Caco-2 (cell line): ENCODE measurements at places on chromosomes 4 and X.

DNA sequence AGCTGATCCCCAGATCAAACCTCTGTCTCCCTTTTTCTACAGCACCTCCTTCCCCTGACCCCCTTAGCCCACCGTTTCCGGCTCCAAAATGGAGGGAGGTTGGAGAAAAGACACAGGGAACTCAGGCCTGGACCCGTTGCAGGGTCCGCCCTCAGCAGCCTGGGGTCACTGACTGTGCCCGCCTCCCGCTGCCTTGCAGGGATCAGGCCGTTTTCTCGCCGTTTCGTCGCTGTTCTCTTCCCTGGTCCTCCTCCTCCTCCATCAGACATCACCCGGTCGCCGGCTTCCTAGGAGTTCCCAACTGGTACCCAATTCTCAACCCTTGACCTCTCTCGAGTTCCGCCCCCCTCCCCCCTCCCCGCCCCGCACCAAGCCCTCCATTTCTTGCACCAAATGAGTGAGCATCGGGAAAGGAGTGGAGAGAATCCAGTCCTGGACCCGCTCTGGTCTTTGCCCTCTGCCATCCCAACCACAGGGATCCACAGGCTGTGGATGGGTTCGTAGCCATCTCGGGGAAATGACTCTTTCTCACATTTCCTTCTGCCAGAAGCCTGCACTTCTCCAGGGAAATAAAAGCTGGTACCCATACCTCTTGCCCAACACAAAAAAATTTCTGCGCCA lies 493 bp downstream of the TCEAL5 start:
- no peak for DNase-seq

- DNase-seq: no peak
Observed at GRCh38 chr4:8590546-8590880, 2.1 kb upstream of the CPZ start.

DNA sequence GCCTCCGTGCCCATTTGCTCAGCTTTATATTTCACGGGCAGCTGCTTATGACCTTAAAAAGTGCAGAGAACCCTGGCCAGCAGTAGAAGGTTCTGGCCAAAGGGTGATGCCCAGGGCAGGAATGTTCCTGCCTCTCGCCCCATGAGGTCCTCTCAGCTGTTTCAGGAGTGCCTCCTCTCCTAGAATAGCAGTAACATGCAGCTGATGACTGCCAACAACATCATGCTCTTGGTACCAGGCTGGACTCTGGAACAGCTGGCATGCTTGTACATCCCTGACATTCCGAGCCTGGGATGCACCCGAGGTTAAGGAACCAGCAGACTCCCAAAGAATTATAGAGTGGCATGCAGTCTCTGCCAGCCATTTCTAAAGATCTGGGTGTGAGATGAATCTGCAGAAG lies 11.7 kb upstream of the TENM3 start:
- DNase-seq: no peak

GRCh38 chr4:80614319-80614718 lies 278.8 kb downstream of the CFAP299 start:
- no peak for DNase-seq

GRCh38 chrX:14357314-14357713 lies 172.0 kb upstream of the GLRA2 start:
- no peak for DNase-seq

DNA sequence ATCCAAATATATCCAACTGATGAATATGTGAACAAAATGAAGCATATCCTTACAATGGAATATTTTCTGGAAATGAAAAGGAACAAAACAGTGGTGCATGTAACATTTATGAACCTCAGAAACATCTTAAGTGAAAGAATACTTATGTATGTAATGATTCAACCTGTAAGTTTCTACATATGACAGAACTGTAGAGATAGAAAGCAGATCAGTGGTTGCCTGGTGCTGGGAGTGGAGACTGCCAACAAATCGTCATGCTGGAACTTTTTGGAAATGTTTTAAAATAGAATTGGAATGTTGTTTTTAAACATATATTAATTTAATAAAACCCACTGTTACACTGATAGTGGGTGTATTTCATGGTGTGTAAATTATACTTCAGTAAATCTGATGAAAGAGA lies 667.5 kb downstream of the RAPGEF2 start:
- no peak for DNase-seq

DNA sequence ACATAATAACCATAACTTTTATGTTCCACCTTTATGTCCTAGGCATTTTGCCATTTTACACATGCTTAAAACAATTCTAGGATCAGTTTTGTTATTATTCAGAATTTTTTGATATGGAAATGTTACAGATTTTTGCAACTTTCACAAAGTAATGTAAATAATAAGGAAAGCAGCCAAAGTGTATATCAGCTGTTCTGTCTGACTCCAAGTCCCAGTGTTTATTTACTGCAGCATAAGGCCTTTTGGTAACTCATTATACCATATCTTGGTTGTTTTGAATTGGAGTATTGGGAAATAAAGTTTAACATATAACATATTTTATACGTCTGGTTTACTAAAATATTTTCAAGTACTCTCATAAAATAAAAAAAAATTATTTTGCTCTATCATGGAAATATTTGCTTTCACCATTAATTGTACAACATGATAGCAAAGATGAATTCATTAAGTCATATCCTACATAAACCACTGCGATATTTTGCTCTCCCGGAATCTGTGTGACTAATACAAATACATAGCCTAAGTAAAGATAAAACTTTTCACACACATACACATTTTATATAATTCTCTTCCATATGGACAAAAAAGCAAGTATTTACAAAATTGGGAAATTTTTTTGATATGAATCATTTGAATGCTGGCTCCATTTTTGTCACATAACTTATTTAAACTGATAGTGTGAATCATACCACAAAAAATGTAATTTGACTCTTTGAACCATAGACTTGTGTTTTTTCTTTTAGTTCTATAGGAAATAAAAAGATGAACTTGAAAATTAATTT lies 399.0 kb downstream of the PABPC4L start:
- no peak for DNase-seq

DNA sequence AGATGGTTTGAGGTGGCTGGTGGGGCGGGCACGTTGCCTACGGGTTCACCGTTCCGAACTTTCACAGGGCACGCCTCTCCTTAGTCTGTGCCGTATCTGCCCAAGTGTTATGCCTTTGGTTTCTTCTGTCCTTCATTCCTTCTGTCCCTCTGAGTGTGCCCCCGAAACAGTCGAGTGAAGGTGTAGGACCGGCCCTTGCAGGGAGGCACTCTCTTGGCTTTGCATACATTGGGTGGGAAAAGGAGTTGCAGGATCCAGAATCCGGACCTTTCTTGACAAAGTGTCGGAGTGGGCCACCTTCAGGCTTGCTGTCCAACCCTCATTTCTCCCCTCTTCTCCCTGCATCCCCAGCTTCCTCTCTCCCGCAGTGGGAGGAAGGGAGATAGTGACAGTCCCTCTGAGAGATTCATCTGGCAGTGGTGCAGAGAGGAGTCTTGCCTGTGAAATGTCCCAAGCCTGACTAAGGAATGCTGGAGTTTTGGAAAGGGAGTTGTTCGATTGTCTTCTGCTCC lies 569 bp downstream of the ARFIP1 start:
- DNase-seq: peak; percentile 34

- no peak for DNase-seq
Observed at GRCh38 chrX:139831017-139831416, 101.8 kb downstream of the ATP11C start.

GRCh38 chr4:187042251-187042650 lies 318.6 kb upstream of the FAT1 start:
- no peak for DNase-seq

- DNase-seq: no peak
Observed at GRCh38 chrX:1400049-1400448, 8.1 kb upstream of the SLC25A6 start.

DNA sequence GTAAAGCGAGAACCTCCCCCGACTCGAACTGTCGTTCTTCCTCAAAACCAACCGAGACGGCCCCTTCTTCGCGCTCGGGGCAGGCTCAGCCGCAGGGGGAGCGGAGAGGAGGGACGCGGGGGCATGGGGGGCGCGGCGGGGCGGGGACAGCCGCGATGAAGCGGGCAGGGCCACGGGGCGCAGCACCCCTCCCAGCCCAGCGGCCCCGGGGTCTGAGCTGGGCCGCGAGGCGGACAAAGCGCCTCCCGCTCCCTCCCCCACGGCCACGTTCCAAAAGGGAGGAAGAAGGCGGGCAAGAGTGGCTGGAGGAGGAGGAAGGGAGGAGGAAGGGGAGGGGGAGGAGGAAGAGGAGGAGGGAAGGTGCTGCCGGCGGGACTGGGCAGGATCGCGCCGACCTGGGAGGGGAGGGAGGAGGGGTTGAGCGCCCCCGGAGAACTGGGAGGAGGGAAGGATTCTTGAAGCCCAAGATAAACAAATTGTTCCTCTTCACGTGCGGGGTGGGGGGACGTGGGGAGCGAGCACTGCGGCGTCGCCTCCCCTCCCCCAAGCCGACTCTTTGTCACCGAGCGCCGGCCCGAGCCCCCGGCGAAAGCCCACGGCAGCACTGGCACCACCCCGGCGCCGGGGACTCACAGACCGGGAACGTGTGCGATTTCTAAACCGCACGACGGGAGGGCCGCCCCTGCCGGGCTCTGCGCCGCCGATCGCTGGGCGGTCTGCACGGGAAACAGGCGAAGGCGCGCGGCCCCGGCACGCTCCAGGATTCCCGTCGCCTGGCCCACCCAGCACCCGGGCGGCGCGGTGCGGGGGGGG lies 2.9 kb downstream of the MAML3 start:
- peak; percentile 91 for DNase-seq

- no peak for DNase-seq
Observed at GRCh38 chr4:26459054-26459755, 31.1 kb downstream of the CCKAR start.

- peak; percentile 57 for DNase-seq
Observed at GRCh38 chr4:184462724-184463123, 11.6 kb downstream of the IRF2 start.

- no peak for DNase-seq
Observed at GRCh38 chrX:131778269-131779218, 234.7 kb downstream of the OR13H1 start.

- no peak for DNase-seq
Observed at GRCh38 chr4:87239821-87240220, 19.4 kb upstream of the KLHL8 start.

- DNase-seq: no peak
Observed at GRCh38 chr4:86847571-86847970, 1.6 kb downstream of the SLC10A6 start.

DNA sequence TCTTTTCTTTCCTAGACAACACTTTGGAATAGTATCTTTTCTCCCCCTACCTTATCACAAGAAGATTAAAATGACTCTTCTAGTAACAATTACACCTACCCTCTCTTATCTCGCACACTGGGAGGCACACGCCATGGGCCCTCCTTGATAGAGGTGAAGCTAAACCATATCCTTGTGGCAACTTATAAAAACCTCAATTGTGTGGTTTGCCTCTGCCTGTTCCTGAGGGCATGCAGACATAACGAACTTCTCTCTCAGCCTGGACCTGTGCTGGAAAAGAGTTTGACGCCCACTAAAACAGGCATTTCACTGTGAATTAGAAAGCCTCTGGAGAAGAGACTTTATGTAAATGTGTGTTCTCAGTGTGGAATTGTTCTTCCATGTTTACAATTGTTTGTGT lies 141.2 kb downstream of the NDST3 start:
- DNase-seq: no peak

DNA sequence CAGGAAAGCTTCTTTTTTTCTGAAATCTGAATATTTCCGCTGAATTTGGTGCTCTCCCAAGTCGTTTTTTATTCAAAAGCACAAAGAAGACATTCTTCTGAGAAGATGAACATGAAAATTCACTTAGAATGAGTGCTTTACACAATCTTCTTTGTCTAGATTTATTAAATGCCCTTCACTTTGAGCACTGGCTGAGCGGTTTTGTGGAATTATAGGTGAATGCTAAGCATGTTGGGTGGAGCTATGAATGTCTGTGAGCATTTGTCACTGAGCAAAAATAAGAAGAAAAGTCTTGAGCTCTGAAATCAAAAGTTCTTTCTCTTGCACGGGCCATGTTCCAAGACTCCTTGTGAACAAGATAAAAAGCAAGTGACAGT lies 13.1 kb downstream of the GASK1B start:
- no peak for DNase-seq

- no peak for DNase-seq
Observed at GRCh38 chr4:89598602-89599001, 238.4 kb downstream of the SNCA start.

DNA sequence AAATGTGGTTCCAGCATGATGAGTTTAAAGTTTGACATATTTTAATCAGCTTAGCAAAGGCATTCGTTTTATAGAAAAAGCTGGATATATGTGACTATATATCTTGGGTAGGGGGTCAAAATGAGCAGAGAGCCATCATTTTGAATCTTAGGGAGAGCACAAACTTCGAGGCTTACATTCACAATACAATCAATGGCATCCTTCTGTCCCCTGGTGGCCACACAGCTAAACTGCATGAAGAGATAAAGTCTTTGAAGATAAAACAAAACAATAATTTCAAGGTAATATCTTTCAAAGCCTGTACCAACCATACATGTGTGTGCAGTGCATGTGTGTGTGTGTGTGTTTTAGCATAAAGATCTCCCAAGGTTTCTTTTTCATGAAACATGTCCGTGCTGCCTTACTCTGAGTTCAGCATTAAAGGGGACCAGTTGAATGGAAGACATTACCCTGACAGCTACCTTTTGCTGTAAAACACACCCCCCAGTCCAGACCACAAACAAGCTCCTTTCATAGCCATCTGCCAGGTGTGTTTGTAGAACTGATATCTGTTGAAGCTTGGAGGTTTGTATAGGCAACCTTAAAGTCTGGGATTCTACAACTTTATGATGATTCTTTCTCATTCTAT lies 22.0 kb downstream of the DYNLT3 start:
- peak; percentile 41 for DNase-seq

DNA sequence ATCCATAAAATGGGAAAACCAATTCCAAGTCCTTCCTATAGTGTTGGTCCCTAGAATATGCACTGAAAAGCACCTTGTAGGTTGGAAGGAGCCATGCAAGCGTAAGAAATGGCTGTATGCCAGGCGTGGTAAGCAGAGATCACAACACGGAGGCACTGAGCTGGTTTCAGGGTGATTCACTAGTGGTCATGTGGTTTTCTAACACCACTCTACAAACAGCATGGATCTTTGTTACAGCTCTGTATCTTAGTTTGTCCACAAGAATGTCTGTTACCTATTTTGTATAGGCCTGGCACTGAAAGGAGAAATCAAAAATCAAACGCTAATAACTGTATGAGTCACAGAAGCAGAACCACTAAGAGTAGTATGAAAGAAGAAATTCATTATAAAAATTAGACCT lies 71.9 kb downstream of the MAGEB17 start:
- DNase-seq: no peak

DNA sequence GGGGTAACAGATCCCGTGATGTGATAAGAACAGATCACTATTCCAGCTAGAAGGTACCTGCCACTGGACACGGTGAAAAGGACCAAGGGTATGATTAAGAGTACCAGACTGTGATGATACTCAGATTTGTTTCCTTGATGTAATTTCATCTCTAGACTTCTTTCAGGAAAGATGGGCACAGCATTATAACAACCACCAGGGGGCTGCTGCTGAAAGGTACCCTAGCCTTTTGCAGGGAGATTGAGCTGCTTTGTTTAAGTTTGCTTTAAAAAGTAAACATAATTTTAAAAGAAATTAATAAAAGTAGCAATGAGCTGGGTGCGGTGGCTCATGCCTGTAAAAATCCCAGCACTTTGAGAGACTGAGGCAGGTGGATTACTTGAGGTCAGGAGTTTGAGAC lies 145.4 kb downstream of the EMCN start:
- no peak for DNase-seq

- DNase-seq: no peak
Observed at GRCh38 chr4:84503495-84504437, 4.7 kb upstream of the NKX6-1 start.
